Gastrocnemius medialis (tissue), 4 donors: ENCODE measurements at places on chromosomes 5 and 9.
A peak's percentile ranks its signal among the peaks of the same experiment; 100 is the strongest.

DNA sequence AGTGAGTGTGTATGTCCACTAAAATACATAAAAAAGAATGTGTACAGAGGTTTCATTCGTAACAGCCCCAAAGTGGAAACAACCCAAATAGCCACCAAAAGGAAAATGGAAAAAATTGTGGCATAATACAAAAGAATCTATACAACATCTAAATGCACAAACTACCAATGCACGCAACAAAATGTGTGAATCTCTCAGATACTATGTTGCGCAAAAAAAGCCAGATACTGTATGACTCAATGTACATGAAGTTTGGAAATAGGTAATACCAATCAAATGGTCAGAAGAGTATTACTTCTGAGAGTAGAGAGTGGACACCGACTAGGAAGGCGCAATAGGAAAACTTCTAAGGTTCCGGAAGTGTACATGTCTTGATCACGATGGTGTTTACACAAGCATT, 2.4 kb downstream of the XPA start:
- no peaks in the 10 kb centered on the region for H3K27me3 ChIP-seq
- H3K36me3 ChIP-seq: no peaks in the 10 kb centered on the region
- no peak overlapping the region for H3K4me3 ChIP-seq
- H3K4me1 ChIP-seq: peaks cover 21% of the 10 kb centered on the region
- H3K27ac ChIP-seq: peak overlapping the region; percentile 93
- no peak for DNase-seq

DNA sequence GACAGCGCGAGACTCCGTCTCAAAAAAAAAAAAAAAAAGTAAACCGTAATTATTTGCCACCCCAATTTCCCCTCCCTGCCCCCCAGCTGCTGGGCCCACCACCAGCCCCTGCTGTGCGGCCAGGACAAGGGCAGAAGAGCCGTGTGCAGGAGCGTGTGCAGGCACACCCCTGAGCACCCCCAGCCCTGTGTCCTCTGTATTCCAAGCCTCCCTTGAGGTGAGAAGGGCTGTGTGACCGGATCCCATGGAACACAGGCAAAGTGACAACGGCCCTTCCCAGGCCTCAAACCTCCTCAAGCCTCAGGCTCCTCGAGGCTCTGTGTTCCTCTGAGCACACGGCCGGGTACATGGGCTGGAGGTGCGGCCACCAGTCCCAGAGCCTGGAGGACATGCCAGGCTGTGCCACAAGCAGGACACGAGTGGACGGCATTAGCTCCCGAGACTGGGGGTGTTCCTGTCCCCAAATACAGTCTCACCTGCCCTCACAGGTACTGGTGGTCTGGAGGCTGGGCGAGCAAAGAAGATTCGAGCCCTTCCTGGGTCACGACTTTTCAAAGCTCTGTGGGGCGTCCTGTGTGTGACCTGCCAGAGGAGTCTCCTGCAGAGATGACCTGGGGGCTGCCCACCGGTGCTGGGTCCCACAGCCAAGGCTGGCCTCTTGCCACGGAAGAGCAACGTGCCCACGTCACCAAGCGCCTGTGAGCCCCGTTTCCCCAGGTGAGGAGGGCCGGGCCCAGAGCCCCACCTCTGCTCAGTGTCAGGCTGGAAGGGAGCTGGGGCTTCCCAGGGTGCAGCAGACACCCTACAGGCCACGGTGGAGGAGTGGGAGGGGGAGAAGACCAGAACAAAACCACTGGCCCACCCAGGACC, 47.1 kb upstream of the SIMC1 start:
- no peaks in the 10 kb centered on the region for H3K27me3 ChIP-seq
- H3K4me3 ChIP-seq: no peak overlapping the region
- H3K36me3 ChIP-seq: no peaks in the 10 kb centered on the region
- no peaks in the 10 kb centered on the region for H3K4me1 ChIP-seq

DNA sequence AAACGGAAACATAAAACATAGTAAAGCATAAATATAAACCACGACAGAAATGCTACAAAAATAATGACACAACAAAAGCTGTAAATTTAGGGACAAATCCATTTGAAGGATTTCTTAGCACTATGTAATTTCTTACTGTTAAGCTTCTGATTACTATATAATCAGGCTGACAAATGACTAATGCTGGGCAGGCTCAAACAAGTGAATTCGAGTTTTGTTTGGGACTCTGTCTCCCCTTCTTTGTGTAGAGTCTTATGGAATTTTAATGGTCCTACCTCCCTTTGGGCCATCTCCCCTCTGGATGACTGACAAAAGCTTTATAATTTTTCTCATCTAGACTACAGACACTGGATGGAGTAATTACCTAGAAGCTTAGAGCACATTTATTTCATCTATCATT, 24.6 kb upstream of the KIF2A start:
- H3K27me3 ChIP-seq: no peaks in the 10 kb centered on the region
- no peak for DNase-seq
- no peak overlapping the region for H3K4me3 ChIP-seq

DNA sequence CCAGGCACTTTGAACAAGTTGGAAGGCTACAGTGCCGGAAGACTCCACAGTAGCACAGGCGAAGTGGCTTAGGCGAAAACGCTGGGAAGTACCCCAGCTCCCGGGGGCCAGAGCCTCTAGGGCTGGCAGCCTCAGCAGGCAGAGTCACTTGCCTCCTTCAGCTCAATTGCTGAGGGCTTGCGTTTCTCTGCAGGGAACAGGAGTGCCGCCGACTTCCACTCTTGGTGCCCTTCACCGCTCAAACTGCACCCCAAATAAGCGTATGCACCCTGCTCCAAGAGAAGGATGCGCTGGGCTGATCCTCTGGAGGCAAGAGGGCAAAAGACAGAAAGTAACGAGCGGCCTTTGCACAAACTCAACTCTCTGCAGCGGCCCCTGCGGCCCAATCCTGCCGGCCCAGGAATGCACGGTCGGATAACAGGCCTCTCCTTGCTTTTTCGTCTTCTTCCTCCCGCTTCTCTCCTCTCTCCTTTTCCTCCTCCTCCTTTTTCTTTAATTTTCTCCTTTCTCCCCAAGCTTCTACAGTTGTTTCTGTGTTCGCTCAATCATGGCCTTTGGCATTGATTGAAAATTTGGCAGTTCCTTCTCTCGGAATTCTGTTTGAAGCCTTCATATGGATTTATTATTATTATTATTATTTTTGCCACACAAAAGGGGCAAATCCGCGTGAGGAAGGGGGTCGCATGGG, 1.1 kb upstream of the S1PR3 start:
- H3K4me1 ChIP-seq: no peaks in the 10 kb centered on the region
- H3K27me3 ChIP-seq: peaks cover 19% of the 10 kb centered on the region
- peak overlapping the region; percentile 51 for H3K27ac ChIP-seq
- DNase-seq: no peak
- no peak overlapping the region for H3K4me3 ChIP-seq

DNA sequence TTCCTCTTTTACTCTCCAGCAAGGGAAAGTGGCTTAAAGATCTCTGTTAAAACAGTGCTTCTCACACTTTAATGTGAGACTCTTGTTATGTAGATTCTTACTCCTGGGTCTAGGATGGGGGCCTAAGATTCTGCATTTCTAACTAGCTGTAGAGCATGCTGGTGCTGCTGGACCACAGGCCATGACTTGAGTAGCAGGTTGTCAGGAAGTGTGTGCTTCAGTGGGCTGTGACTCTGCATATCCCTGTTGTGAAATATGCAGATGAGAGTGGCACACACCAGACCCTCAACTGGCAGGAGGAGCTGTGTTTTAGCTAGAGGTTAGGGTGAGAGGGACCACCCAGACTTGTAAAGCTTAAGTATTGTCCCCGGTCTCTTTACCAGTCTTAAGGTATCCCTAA, 191.1 kb upstream of the DMRT1 start:
- no peaks in the 10 kb centered on the region for H3K36me3 ChIP-seq
- no peak overlapping the region for H3K4me3 ChIP-seq
- H3K27me3 ChIP-seq: no peaks in the 10 kb centered on the region
- H3K27ac ChIP-seq: no peak overlapping the region
- peaks cover 51% of the 10 kb centered on the region for H3K4me1 ChIP-seq

GRCh38 chr5:1062761-1063568, 48.9 kb downstream of the SLC12A7 start:
- no peaks in the 10 kb centered on the region for H3K36me3 ChIP-seq
- no peaks in the 10 kb centered on the region for H3K4me1 ChIP-seq
- H3K27me3 ChIP-seq: no peaks in the 10 kb centered on the region
- H3K27ac ChIP-seq: no peak overlapping the region

DNA sequence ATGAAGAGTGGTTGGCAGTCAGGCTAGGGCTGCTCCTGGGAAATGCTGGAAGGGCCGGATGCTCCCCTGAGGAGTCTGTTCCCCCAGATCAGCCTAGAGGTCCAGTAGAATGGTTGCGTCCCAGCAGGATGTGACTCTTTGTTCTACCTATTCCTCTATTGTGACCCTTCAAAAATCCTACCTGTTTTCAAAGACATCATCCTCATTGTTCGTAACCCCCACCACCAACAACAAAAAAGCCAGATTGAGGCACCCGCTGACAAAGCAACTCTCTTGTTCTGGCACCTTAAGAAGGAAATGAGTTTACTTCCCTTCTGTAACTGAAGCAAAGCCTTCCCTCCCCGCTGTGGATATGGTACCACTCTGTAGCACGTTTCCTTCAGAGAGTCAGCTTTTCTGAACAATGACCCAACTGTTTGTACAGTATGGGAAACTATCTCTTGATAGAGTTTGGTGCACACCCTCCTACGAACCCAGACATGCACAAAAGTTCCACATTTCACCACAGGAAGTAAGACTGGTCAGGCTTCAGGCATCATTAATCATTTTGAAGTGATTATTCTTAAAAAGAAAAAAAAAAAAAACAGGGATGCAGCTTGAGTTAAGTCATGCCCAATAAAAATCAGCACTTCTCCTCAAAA, 207.2 kb downstream of the ENC1 start:
- peaks cover 9% of the 10 kb centered on the region for H3K4me1 ChIP-seq
- H3K36me3 ChIP-seq: no peaks in the 10 kb centered on the region

DNA sequence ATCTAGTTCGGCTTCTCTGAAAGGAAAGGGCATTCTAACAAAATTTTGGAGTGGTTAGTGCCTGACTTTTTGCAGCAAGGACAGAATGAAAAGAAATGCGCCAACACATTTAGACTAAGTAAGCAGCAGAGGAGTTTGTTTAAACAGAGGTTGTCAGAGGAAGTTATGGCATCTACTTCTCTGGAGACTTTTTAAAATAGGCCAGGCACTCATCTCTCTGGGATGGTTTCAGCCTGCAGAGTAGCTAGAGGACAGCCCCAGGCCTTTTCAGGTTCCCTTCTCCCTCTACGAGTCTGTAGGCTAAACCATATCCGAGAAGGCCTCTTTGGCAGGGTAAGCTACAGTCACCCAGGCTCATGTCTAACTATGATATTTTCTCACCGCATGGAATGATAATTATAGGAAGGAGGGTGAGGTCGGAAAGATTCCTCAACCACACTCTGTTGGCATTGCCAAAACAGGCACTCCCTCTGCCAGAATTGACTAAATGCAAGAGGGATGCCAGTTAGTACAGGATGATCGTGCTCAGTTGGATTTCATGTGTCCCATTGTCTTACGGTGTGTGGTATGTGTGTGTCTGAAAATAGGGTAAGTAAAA, 1.4 kb upstream of the CTXN3 start:
- no peak overlapping the region for H3K4me3 ChIP-seq
- no peak overlapping the region for H3K27ac ChIP-seq
- no peak for DNase-seq
- H3K36me3 ChIP-seq: no peaks in the 10 kb centered on the region
- no peaks in the 10 kb centered on the region for H3K27me3 ChIP-seq
- peaks cover 23% of the 10 kb centered on the region for H3K4me1 ChIP-seq

- DNase-seq: no peak
- no peak overlapping the region for H3K4me3 ChIP-seq
- no peak overlapping the region for H3K27ac ChIP-seq
- no peaks in the 10 kb centered on the region for H3K36me3 ChIP-seq
- no peaks in the 10 kb centered on the region for H3K27me3 ChIP-seq
These were observed 24.1 kb downstream of the BNC2 start for GRCh38 chr9:16846367-16846766.

- H3K4me3 ChIP-seq: no peak overlapping the region
- H3K27ac ChIP-seq: no peak overlapping the region
- H3K27me3 ChIP-seq: no peaks in the 10 kb centered on the region
- no peak for DNase-seq
These were observed 2.4 kb downstream of the MRPS2 start for GRCh38 chr9:135502873-135503321.

DNA sequence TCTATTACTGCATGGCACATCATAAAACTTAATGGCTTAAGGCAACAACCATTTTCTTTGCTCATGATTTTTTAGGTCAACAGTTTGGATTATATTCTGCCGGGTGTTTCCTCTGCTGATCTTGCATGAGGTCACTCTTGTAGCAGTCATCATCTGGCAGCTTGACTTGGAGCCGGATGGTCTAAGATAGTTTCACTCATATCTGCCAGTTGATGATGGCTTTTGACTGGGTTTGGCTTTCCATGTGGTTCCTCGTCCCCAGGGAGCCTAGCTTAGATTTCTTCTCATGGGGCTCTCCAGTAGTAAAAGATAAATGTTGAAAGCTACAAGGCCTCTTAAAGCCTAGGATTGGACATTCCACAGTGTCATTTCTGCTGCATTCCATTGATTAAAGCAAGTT, 27.4 kb downstream of the LNPEP start:
- H3K27me3 ChIP-seq: no peaks in the 10 kb centered on the region
- DNase-seq: peak; percentile 74
- no peak overlapping the region for H3K4me3 ChIP-seq
- peaks cover 58% of the 10 kb centered on the region for H3K4me1 ChIP-seq
- H3K27ac ChIP-seq: peak overlapping the region; percentile 36

GRCh38 chr5:73186976-73187375, 14.0 kb downstream of the TMEM174 start:
- no peak for DNase-seq
- peaks cover 11% of the 10 kb centered on the region for H3K27me3 ChIP-seq
- H3K4me1 ChIP-seq: no peaks in the 10 kb centered on the region
- H3K27ac ChIP-seq: no peak overlapping the region
- no peaks in the 10 kb centered on the region for H3K36me3 ChIP-seq

DNA sequence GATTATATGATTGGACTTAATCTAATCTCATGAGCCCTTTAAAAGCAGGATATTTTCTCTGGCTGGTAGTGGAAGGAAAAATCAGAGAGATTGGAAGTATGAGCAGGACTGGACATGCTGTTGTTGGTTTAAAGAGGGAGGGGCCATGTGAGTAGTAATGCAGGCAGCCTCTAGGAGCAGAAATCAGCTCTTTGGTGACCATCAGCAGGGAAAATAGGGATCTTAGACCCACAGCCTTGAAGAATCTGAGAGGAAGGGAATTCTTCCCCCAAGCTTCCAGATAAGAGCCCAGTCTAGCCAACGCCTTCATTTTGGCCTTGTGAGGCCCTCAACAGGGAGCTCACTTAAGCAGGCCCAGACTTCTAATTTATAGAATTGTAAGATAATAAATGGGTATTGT, 9.5 kb downstream of the SH3GL2 start:
- no peaks in the 10 kb centered on the region for H3K27me3 ChIP-seq
- no peaks in the 10 kb centered on the region for H3K36me3 ChIP-seq
- H3K4me3 ChIP-seq: no peak overlapping the region
- no peak for DNase-seq
- no peak overlapping the region for H3K27ac ChIP-seq

DNA sequence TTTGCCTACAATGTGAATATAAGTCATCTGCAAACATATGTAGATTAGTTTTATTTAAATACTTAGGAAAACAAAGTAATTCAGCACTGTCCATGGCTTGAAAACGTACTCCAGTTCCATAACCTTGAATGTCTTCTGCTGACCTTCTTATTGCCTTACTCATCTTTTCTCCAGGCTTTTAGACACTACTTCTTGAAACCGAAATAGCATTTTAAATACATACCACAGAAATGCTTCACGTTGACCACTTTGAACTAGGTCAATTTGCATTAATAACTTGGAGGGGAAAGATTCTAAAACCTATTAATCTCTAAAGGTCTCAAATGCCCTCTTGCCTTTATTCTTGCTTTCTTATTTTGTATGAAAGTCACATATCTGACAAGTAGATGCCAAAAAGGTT, 995.4 kb upstream of the ACO1 start:
- no peak overlapping the region for H3K27ac ChIP-seq
- no peaks in the 10 kb centered on the region for H3K36me3 ChIP-seq
- H3K4me3 ChIP-seq: no peak overlapping the region
- H3K27me3 ChIP-seq: no peaks in the 10 kb centered on the region
